ENCODE measurements at places on chromosomes 16 and 17.

- DNase-seq, result no peak
These were observed 394.5 kb upstream of the C16orf82 start for GRCh38 chr16:26672206-26672605.

- DNase-seq, result peak; percentile 89
These were observed 1.7 kb downstream of the SPHK1 start for GRCh38 chr17:76385892-76386786.

GRCh38 chr16:89785523-89786155 lies 30.8 kb downstream of the FANCA start:
- no peak for DNase-seq

DNA sequence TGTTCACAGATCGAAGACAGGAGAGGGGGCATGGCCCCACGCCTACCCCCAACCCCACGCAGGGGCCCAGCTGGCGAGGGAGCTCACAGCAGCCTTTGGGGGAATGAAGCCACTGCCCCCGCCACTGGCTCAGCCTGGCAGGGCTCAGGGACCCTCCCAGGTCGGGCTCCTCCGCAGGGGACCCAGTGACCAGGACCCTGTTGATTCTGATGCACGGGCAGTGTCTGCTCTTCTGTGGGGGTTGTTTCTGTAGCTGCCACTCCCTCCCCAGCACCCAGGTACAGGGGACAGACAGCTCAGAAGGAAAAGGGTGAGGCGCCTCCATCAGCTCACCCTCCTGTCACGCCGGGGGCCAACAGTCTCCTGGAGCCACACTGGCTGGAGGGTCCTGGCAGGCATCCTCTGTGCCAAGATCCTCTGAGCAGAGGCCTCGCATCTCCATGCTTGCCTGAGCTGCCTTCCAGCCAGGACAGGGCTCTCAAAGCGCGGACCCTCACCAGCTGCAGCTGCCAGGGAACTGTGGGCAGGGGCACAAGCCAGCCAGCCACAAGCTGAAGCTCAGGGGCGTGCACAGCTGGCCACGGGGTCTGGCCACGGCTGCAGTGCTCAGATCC lies 49.1 kb downstream of the ZNF778 start:
- no peak for DNase-seq

DNA sequence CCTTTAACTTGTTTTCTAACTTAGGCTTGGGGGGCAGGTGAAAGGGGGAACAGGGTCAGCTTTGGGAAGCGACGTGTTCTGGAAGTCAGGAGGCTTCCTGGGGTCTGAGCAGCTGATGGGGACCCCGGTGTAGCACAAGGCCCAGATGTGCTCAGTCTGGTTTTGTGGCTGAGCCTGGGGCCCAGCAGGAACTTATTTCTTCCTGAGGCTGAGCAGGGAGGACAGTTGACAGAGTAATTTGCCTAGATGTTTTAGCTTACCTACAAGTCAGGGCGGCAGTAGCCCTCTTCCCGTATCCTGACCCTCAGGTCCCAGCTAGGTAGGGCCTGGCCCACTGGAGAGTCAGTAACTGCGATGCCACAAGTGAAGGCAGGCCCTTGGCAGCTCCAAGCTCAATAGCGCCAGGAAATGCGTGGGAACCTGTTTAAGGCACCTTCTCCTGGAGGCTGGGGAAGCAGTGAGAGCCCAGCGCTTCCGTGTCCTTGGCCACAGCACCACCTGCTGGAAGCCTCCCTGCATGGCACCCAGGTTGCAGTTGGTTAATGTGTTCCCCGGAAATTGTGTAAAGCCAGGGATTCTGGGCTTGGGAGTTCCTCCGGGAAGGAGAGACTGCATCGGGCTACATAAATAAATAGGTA lies 5.2 kb downstream of the CCR7 start:
- DNase-seq, result peak; percentile 88

- no peak for DNase-seq
These were observed 1049.1 kb upstream of the GOT2 start for GRCh38 chr16:59783191-59783590.

DNA sequence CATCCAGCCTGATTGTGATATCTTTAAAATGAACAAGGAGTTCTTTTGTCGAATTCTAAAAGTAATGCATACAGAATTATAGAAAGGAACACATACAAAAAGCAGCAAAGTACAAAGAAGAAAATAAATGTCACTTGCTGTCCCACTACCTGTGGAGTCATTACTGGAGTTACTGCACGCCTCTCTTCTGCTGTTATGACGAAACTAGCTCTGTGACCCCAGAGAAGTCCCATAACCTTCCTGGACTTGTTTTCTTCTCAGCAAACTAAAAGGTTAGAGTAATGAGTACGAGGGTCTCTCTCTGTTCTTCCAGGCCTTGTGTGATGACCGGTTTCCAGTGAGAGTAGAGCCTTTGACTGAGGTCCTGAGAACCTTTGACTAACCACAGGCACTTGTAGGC lies 26.9 kb downstream of the BANP start:
- DNase-seq, result no peak

DNA sequence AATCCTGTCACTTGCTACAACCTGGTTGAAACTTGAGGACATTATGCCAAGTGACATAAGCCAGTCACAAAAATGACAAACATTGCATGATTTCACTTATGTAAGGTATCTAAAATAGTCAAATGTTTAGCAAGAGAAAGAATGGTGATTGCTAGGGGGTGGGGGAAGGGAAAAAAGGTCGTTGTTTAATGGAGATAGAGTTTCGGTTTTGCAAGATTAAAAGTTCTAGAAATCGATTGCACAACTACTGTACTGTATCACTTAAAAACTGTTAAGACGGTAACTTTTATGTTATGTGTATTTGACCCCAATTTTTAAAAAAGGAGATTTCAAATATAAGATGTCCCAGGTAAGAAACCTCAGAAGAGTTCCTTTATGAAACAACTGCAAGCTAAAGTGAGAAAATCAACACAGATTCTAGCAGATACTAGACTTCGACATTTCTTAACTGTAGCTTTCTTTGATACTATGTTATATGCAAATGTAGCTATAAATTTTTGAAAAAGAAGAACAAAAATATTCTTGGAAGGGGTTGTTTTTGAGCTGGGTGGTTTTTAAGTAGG lies 5.9 kb downstream of the MEOX1 start:
- no peak for DNase-seq

GRCh38 chr16:89093602-89094251 lies at the start of gene ACSF3:
Gene ACSF3, plus strand, starts transcription at chr16:89093852. Its CDS starts 6,830 bp downstream, at chr16:89100682.
- peak; percentile 83 for DNase-seq

Data from B cell (primary cell).